AG09309 (cell line): ENCODE measurements at places on chromosomes 7 and 10.
A peak's percentile ranks its signal among the peaks of the same experiment; 100 is the strongest.

DNA sequence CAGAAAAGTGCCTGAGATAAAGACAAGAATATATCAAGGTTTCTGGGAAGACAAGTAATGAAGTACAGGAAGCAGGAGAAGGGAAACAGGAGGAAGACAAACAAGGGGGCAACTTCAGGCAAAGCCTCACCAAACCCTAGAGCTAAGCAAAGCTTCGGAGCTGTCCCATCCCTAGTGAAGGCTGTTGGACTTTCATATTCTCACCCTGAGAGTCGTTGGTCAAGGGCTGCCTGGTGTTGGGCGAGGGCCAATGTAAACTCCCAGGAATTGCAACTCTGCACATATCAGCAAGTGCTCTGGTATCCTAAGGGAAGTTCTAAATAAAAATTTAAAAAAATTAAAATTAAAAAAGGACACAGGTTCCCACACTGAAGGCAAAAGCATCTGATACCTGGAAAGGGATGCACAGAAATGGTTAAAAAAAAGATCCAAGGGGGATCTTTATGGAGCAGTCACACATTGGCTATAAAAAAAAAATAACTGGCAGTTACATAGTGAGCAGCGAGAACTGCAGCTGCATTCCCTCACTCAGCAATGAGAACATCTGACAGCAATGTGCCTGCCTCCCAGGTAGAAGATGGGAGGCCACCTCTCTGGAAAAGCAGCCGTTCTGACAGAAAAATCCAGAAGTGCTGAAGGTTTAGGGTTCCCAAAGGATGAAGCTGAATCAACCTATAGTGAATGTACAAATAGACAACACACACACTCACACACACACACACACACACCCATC, 304.7 kb downstream of the WDR11 start:
- DNase-seq, result no peak

DNA sequence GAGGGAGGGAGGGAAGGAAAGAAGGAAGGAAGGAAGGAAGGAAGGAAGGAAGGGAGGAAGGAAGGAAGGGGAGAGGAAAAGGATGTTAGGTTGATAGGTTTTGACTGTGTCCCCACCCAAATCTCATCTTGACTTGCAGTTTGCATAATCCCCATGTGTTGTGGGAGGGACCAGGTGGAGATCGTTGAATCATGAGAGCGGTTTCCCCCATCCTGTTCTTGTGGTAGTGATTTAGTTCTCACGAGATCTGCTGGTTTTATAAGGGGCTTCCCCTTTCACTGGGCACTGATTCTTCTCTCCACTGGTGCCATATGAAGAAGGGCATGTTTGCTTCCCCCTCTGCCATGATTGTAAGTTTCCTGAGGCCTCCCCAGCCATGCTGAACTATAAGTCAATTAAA, 15.1 kb upstream of the NUDCD3 start:
- no peak for DNase-seq

DNA sequence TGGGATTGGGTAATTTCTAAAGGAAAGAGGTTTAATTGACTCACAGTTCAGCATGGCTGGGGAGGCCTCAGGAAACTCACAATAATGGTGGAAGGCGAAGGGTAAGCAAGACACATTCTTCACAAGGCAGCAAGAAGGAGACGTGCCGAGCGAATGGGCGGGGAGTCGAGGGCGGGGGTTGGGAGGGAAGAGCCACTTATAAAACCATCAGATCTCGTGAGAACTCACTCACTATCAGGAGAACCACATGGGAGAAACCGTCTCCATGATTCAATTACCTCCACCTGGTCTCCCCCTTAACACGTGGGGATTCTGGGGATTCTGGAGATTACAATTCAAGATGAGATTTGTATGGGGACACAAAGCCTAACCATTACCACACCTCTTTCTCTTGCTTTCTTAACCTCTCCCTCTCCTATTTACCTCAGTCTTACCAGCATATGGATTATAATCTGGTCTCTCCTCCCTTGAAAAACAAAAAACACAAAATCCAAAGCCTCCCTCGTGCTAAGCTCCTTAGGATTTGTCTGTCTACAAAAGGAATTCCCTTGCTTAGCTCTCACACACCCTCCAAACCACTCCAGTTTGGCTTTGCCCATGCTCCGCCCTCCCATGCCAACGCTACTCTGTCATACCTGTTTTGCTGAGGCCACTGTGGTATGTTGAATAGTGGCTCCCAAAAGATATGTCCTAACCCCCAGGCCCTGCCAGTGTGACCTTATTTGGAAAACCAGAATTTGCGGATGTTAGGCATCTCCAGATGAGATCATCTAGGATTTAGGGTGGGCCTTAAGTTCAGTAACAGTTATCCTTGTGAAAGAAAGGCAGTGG, 19.6 kb upstream of the EFCAB10 start:
- DNase-seq, result no peak

GRCh38 chr7:2759736-2760097, 71.7 kb downstream of the AMZ1 start:
- DNase-seq, result no peak

GRCh38 chr7:24741679-24742505, 15.4 kb downstream of the GSDME start:
- DNase-seq, result peak; percentile 95

DNA sequence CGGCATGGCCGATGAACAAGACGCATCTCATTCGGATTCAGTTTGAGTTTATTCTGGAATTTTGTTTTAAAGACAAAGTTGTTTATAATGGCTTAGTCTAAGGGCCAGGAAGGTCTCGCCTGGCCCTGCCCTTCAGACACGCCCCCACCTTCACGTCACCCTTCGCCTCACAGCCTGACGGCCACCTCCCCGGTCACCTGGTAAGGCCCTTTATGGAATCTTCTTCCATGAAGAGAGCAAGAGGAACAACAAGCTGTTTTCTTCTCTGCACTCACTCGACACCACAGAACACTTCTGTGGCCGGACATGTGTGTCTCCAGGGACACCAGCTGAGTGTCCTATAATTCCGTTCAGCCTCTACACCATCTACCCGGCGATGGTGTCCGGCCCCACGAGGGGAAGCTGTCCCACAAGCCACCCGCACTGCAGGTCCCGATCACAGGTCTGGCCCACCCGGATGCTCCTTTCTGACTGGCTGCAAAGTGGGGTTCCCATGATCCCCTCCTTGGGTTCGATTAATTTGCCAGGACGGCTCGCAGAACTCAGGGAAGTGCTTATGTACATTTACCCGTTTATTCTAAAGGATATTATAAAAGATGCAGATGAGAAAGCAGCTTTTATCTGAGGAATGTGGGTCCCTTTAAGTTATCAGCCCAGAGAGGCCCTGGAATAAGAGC, 17.4 kb upstream of the KNDC1 start:
- no peak for DNase-seq

- DNase-seq, result no peak
Measured at GRCh38 chr7:81245353-81245752, 326.5 kb upstream of the SEMA3C start.
